Stimulated activated CD4-positive, alpha-beta T cell treated with anti-CD3 and anti-CD28 coated beads, Interleukin-1b, Interleukin-23, amount 100 ng/mL, for 4 hours (primary cell): ENCODE measurements at places on chromosomes 11 and 22.

- DNase-seq, result no peak
Observed at GRCh38 chr11:128620309-128621100, 33.1 kb upstream of the ETS1 start.

GRCh38 chr11:17014321-17014832, at the start of gene PLEKHA7:
TSS of gene PLEKHA7 (minus strand) at chr11:17014414. CDS start at chr11:17014401, 13 bp downstream.
- DNase-seq, result peak; percentile 7

DNA sequence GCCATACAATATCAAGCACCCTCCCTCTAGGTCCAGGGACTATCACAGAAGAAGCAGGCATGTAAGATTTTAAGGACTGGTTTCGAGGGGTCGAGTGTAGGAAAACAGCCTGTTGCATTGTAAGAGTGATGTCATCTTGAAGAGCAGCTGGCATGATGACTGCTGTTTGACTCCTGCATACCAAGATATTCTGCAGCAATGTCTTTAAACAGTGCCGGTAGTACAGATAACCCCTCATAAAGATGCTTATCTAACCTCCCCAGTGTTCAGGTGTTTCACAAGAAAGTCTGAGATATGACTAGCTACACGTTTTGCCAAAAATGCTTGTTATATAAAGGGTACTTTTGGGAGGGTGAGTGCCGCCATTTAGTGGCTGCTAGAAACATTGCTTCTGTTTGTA, 12.0 kb downstream of the FAM111A start:
- no peak for DNase-seq

DNA sequence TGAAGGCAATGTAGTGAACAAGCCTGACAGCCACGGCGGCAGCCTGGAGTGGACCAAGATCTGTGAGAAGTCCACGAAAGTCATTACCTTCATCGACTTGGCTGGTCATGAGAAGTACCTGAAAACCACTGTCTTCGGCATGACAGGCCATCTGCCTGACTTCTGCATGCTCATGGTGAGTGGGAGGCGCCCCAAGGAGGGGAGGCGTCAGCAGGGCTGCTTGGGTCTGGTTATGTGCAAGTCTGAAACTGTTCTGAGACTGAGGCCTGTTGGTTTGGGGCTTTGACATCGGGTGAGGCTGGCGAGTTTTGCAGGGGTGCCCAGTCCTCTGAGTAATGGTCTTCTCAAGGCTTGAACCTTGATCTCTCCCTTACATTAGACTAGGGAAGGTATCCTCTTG, 11.1 kb downstream of the GTPBP1 start:
- DNase-seq, result no peak

DNA sequence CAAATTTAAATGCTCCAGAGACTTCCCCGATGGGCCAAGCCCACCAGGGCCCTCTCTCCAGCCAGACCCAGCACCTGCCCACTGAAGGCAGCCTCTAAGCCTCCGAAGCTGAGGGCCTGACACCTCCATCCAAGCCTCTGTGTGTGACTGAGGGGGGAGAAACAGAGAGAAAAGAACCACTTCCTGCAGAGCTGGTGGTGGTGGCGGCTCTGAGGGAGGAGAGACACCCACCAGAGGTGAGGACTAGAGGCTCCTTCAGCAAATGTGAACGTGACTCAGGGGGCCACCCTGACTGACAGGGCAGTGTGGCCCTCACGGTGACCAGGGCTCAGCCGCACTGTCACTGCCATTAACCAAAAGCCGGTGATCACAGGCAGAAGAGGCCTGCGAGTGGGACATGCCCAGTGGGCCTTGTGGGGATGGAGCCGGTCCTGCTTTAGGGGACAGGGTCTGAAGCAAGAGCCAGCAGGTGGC, 31.0 kb upstream of the CD5 start:
- no peak for DNase-seq

DNA sequence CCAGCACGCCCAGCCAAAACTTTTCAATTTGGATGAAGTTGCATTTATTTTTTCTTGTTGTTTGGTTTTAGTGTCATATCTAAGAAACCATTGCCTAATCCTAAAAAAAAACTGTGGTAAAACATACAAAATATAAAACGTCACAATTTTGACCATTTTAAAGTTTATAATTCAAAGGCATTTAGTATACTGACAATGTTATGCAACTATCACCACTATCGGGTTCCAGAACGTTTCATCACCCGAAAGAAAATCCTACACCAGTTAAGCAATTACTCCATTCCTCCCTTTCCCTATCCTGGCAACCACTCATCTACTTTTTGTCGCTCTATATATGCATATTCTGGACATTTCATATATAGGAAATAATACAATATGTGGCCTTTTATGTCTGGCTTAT, 30.5 kb upstream of the PHOX2A start:
- no peak for DNase-seq

DNA sequence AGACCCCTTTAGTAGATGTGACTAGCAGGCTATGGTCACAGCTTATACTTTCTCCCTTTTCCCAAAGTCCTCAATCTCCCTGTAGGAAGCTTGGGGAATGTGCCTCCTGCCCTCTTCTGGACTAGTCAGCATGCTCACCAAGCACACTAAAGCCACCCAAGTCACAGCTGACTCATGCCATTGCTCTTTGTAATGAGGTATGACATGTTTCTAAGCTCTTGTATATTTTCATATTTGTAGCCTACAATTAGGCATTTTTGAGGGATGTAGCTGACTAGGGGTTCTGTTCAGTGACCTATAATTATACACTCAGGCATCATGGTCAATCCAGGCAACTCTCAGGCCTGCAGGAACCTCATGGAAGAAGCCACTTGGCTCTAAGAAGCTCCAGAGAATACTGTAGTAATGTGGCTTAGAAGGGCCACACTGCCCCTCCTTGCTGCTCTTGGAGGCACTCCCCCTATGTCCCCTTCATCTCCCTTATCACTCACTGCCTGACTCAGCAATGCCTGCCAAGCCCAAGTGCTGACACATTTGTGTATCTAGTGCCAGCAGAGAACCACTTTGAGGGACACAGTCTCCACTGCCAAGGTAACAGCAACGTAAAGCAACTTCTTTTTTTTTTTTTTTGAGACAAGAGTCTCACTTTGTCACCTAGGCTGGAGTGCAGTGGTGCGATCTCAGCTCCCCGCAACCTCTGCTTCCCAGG, 86.2 kb downstream of the RPL27A start:
- DNase-seq, result no peak
